ENCODE measurements at places on chromosomes 2 and 18. TPM values are rescaled to one million over a fixed set of nuclear protein-coding genes. Genes with fewer than 3 reads are reported as not detected.

DNA sequence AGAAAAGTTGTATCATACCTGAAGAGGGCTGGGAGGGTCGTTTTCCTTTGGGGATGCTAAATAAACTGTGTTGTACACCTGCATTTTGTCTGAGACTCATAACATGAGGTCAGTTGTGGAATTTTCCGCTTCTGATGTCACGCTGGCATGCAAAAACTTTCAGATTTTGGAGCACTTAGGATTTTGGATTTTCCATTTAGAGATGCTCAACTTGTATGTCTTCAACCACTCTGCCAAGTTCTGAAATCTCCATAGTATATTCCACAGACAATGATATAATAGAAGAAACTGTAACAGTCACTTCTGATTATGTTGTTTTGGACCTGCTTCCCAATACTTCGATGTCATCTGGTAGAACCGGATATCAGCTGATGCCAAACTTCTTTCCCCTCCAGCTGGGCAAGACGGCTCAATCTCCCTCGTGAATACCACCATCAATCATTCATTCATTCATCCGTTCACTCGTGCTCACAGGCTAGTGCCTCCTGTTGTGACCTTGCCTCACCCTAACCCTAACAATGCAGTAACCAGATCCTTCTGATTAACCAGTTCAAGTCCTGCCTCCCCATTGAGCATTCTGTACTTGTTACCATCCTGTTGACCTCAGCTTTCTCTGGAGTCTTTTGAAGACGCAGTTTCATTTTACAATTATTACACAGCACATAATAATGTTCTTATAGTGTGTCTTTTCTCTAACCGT lies 5.3 kb upstream of the PLEKHH2 start:
- H3K4me3 ChIP-seq = no peak overlapping the region
- H3K4me1 ChIP-seq = no peaks in the 10 kb centered on the region
- H3K27ac ChIP-seq = no peak overlapping the region

GRCh38 chr2:160429248-160430000 lies 64.2 kb downstream of the RBMS1 start:
- DNase-seq = no peak
- peaks cover 58% of the 10 kb centered on the region for H3K4me1 ChIP-seq
- H3K36me3 ChIP-seq = no peaks in the 10 kb centered on the region
- peak overlapping the region; percentile 17 for H3K27ac ChIP-seq
- H3K4me3 ChIP-seq = no peak overlapping the region

DNA sequence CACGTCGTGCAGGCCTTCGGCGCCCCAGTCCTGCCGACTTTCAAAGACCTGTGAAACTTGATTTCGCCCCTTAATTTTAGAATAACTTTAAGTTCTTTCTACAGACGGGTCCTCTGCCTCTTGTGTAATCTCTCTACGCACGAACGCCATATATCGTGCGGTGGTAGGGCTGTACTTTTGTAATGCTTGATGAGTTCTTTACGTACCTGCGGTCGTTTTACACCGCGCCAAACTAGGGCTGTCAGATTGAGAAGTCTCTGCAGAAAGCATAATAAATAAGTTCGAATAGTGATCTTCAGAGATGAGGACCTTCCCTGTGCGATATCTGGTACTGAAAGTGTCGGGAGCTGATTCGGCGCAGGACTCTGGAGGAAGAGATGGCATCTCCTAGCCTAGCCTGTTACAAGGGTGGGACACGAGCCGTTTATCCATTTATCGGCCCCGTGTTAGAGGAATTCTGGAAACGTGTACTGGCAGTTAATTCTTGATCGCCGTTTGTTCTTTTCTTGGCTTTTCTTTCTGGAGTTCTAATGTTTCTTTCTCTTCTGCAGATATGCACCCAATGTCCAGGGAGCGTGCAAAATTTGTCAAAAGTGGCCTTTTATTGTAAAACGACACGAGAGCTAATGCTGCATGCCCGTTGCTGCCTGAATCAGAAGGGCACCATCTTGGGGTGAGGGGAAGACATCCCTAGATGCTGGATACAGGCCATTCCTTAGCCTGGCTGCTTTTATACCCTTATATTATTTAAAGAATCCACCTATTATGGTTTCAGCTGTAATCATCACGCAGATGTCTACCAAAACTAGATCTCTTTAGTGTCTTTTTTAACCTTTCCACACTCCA lies 781 bp upstream of the SLC5A6 start:
- H3K36me3 ChIP-seq = peaks cover 10% of the 10 kb centered on the region
- H3K4me1 ChIP-seq = peaks cover 23% of the 10 kb centered on the region
- DNase-seq = peak; percentile 87
- H3K4me3 ChIP-seq = peak overlapping the region; percentile 71
- no peaks in the 10 kb centered on the region for H3K27me3 ChIP-seq

Gene CCDC141
- total RNA-seq = 8.2 TPM

Gene RSAD2
- 3.8 TPM for total RNA-seq

Gene HTR2B
- not detected for total RNA-seq
